ENCODE measurements at places on chromosomes 1 and 21.

GRCh38 chr1:197195100-197195499 is 48.6 kb upstream of the ASPM start:
- no peak for DNase-seq

- no peak for DNase-seq
Measured at GRCh38 chr1:234597894-234598293, 12.1 kb downstream of the IRF2BP2 start.

DNA sequence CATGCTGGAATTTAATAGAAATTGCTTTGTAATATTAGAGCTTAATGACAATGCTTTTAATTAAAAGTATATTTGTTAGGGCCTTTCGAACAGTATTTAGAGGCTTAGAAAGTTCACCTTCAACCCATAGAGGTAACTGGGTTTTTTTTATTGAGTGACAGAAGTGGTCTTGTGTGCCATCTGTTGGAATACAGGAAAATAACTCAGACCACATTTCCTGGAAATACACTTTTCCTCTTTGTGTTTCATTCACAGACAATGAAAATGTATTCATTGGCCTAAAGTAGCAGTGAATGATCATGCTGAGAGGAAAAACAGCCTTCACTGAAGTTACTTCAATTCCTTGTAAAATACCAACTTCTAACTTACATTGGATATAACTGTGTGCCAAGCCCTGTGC is 83.6 kb upstream of the L1TD1 start:
- no peak for DNase-seq

DNA sequence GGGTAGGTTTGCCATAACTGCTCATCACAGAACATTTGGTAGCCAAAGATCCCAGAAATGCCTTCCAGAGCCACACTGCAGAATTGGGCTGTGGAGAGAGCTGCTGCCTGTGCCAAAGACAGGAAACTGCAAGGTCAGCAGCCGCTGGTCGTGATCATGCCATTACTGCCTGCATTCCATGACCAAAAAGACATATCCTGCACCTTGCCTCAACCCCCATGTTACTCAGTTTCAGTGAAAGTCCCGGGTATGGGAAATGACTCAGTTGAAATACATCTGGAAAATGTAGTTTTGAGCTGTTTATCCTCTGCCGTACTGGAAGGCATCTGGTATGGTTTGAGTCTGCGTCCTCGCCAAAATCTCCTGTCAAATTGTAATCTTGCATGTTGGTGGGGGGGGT is 161.7 kb downstream of the FCRL5 start:
- DNase-seq: no peak

- no peak for DNase-seq
Measured at GRCh38 chr1:234219711-234220110, 153.5 kb upstream of the COA6 start.

DNA sequence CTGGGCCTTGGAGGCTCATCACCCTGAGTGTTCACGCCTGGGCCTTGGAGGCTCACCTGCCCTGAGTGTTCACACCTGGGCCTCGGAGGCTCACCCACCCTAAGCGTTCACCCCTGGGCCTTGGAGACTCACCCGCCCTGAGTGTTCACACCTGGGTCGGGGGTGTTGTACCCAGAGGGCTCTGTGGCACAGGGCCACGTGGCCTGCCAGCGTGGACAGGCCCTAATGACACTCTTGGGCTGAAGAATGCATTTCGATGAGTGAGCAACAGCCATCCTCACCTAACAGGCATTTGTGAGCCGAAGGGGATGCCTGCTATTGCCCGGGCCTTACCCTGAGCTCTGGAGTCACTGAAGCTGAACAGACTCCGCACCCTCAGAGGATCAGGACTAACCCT is 17.5 kb downstream of the SLC19A1 start:
- no peak for DNase-seq
